ENCODE measurements at places on chromosomes 16 and 17. TPM values are rescaled to one million over a fixed set of nuclear protein-coding genes. Genes with fewer than 3 reads are reported as not detected.

DNAI2 gene
- 0.37 TPM for polyA plus RNA-seq

ZNF652 gene
- 24.1 TPM for polyA plus RNA-seq

MYOCD gene
- 6.4 TPM for polyA plus RNA-seq

STX8 gene
- polyA plus RNA-seq: 66.2 TPM

RHBDL1 gene
- 1.8 TPM for polyA plus RNA-seq

LLGL2 gene
- polyA plus RNA-seq: 107 TPM

HOXB5 gene
- 36.1 TPM for polyA plus RNA-seq

DLG4 gene
- polyA plus RNA-seq: 35.3 TPM

CRYBA1 gene
- not detected for polyA plus RNA-seq

DNAAF8 gene
- 3.0 TPM for polyA plus RNA-seq

UTS2R gene
- polyA plus RNA-seq: 0.91 TPM

CIITA gene
- 3.6 TPM for polyA plus RNA-seq

TUBB3 gene
- 16.8 TPM for polyA plus RNA-seq

TEX19 gene
- polyA plus RNA-seq: not detected

Data from renal pelvis (tissue), 12 donors.